Activated naive CD4-positive, alpha-beta T cell (primary cell): ENCODE measurements at places on chromosomes 4 and X.

DNA sequence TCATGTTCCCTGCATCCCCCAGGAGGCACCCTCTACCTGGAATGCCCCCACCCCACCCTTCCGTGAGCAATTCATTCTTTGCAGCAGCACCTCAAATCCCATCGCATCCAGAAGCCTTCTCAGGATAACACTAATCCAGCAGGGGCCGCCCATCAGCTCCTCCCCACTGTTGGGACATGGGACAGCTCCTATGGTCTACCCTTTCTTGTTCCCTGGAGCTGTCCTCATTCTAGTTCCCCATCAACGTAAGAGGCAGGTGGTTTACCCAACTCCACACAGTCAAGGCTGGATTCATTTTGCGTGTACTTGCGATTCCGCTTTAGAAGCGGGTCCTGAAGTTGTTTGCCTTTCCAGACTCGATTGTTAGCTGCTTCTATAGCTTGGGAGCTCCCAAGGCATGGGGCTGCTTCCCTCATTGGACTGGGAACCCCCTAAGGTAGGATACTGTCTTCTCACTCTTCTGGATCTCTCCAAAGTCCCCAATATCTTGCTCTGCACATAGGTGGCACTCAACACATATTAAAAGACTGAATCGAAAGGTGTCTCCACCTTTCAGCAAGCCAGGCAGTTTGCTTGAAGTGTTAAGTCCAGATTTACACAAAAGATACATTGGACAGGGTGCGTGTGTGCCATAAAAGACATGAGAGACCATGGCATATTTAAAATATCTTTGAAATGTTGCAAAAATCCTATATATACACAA is 942 bp upstream of the APLN start:
- DNase-seq, result no peak

DNA sequence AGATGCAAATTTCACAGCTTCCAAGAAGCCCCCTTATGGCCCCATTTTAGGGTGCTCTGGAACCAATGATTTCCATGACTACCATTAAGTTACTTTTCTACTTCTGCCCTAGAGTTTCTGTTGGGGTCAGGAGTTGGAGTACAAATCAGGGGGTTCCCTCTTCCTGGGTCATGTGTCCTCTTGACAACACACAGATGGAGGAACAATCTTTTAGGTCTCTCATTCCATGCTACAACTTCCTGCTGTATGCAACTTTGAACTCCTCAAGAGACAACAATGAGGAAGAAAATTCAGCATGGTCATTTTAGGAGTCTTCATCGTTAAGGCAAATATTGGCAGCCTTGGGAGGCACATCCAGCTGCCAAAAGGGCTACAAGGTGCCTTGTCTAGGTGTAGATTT is 79.7 kb downstream of the SEL1L3 start:
- no peak for DNase-seq

DNA sequence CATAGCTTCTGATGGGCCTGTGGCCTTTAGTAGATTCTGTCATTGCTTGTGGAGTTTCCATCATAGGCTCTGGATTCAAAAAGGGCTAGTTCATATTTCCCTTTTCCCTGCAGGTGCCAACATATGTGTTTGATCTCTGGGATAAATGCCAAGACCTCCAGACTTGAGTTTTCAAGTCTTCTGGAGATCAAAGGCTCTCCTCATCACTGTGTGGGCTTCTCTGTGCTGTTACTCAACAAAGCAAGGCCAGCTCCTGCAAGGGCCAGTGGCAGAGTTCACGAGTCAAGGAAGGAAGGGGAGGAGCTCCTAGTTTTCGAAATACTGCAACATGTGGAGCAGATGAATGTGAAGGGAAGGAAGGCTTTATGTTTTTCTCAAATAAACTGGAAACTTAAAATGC is 62.7 kb upstream of the SCML1 start:
- DNase-seq, result no peak

DNA sequence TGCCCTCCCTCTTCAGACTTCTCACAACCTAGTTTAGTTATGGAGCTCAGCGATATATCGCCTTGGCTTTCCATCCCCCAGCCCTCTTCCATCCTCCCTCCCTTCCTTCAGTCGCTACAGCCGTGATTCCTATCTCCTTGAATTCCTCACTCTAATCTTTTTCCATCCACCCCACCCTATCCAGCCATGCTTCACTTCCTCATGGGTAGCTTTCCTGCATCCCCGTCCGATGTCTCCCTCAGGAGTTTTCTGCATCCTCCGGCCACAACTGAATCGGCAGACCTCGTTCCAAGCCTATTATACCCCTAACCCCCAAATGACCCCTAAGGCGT is 456 bp downstream of the SNX12 start:
- DNase-seq, result no peak

DNA sequence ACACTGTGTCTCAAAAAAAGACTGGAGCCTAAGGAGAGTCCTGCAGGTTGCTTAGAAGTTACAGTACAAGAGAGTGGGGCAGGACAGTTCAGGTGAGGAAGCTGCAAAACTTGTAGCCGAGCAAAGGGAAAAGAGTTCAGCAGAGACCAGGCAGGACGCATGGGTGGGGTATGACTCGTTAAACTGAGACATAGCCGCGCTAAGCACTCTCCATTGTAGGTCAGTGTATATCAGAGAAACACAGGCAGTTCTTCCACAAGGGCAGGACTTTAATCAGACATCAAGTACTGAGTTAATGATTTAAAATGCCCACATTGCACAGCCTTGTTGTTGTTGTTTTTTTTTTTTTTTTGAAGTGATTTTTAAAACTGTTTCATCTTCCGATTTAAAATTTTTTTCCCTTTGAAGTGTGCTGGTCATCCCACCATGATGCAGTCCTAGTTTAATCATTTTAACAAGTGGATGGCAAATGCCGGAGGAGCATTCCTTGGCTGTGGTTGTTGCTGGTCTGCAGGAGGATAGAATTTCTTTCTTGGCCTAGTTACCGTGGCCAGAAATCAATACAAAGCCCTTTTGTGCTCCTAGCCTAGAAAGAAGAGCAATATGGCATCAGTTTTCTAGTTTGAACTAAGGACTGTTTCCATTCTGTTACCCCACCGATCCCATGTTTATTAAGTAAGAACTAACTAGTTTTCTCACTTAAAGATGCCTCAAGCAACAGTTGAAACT is 10.3 kb downstream of the LAP3 start:
- DNase-seq, result no peak

- no peak for DNase-seq
Measured at GRCh38 chr4:20859097-20859781, 159.0 kb downstream of the PACRGL start.

DNA sequence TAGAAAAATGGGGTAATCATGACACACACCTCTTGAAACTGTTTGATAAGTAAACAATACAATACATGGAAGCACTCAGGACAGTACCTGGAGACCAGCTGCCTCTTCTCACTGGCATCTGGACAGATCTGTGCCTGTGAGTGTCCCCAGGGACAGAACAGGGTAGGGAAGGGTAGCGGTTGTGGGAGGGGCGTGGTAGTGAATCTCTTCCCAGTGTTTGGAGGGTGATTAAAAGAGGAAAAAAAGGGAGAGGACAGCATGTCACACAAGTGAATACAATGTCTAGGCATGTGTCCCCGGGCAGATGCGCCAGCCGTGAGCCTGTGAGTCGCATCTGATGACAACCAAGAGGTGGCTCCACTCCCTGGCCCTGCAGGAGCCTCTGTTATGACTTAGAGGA is 138.8 kb upstream of the MSX1 start:
- no peak for DNase-seq

- no peak for DNase-seq
Measured at GRCh38 chr4:81042578-81043365, 12.3 kb downstream of the BMP3 start.
